Dermis blood vessel endothelial cell (primary cell): ENCODE measurements at places on chromosomes 1 and 21. TPM values are rescaled to one million over a fixed set of nuclear protein-coding genes. Genes with fewer than 3 reads are reported as not detected.

GRCh38 chr1:172616636-172617035 is 42.3 kb upstream of the FASLG start:
- DNase-seq = no peak

- DNase-seq = no peak
Measured at GRCh38 chr21:30717105-30717504, 1.5 kb downstream of the KRTAP21-3 start.

DNA sequence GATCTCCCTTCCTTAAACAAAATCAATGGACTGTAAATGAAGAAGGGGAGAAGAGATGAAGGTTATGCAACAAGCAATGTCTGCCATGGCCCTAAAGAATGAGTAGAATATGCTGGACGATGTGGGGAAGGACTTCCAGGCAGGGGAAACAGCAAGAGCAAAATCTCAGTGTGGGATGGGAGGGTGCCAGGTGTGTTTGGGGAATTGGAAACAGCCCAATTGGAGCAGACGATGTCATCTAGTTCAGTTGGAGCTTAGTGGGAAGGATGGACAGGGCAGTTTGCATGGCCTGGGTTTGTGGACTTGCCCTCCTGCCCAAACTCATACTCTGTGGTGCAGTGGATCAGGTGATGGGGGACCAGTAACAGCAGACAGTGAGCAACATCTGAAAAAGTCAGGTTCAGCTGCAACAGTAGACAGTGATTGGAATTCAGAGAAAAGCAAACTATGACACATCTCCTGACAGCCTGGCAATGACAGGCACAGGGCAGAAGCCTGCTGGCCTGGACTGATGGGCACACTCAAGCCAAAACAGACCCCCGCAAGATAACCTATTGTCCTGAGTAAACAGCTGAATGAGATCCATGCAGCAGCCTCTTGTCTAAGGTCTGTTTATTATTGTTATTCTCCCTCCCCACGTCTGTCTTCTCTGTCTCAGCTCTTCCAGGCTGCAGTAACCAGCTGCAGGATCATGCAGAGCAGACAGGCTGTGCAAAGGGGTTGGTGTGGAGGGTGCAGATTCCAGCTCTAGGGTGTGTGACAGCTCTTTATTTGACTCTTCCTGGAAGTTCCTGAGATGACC is 50.5 kb upstream of the PRELP start:
- no peak for DNase-seq

DNA sequence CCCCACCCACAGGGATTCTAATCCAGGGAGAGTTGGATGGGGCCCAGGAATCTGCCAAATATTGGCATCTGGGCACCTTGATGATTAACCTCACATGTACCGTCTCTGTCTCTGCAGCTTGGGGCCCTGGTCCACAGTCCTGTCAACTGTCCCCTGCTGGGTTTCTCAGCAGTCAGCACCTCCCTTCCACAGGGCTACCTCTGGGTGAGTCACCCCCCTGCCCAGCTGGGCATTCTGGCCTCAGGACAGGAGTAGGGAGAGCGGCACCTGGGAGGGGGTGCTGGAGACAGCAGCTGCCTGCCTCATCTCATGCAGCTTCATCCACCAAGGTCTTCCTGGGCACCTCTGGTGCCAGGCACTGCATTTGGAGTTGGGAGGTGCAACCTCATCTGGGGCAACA is 100.6 kb upstream of the ACTL8 start:
- DNase-seq = no peak

GRCh38 chr1:87325982-87326738 is 2.5 kb upstream of the LMO4 start:
- peak; percentile 75 for DNase-seq

- no peak for DNase-seq
Measured at GRCh38 chr1:175600721-175601440, 142.5 kb downstream of the TNR start.

- DNase-seq = no peak
Measured at GRCh38 chr1:162006081-162006480, 17.6 kb downstream of the OLFML2B start.

Gene PACC1
- 8.5 and 10.6 TPM in 2 replicates for total RNA-seq

Gene ADCY10
- total RNA-seq = under 0.01 TPM in 1 of 2 replicates, not detected in the other

Gene DNASE2B
- not detected in 2 replicates for total RNA-seq

Gene KCNK2
- total RNA-seq = under 0.01 TPM in 1 of 2 replicates, not detected in the other

Gene KIRREL1
- total RNA-seq = 28.2 and 35.4 TPM in 2 replicates
